ENCODE measurements at places on chromosomes 12 and 14.

- DNase-seq, result no peak
Measured at GRCh38 chr14:56237398-56237797, 119.2 kb downstream of the PELI2 start.

DNA sequence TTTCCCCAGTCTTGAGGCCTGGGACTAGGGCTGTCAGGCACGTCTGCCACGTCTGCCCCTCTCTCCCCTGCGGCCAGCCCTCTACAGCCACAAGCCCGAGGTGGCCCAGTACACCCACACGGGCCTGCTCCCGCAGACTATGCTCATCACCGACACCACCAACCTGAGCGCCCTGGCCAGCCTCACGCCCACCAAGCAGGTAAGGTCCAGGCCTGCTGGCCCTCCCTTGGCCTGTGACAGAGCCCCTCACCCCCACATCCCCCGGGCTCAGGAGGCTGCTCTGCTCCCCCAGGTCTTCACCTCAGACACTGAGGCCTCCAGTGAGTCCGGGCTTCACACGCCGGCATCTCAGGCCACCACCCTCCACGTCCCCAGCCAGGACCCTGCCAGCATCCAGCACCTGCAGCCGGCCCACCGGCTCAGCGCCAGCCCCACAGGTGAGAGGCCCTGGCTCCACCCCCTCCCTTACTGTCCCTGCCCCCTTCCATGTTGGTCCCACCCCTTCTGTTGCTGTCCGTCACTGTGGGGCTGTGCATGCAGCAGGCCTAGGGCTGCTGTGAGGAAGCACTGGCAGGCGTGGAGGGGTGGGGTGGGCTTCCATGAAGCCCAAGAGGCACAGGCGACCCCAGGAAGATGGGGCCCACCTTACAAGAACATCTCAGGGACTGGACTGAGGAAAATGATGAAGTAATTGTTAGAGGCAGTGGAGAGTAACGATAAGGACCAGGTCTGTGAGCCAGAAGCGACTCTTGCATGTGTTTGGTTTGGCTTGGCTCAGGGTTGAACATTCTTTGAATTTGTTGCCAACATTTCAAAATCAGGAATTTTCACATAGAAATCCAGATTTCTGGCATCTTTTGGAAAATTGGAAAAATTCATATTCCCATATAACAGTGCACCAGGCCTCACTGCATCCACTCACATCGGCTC, 16.8 kb downstream of the C12orf43 start:
- no peak for DNase-seq

- DNase-seq, result no peak
Measured at GRCh38 chr12:27502021-27502435, 22.0 kb upstream of the PPFIBP1 start.

DNA sequence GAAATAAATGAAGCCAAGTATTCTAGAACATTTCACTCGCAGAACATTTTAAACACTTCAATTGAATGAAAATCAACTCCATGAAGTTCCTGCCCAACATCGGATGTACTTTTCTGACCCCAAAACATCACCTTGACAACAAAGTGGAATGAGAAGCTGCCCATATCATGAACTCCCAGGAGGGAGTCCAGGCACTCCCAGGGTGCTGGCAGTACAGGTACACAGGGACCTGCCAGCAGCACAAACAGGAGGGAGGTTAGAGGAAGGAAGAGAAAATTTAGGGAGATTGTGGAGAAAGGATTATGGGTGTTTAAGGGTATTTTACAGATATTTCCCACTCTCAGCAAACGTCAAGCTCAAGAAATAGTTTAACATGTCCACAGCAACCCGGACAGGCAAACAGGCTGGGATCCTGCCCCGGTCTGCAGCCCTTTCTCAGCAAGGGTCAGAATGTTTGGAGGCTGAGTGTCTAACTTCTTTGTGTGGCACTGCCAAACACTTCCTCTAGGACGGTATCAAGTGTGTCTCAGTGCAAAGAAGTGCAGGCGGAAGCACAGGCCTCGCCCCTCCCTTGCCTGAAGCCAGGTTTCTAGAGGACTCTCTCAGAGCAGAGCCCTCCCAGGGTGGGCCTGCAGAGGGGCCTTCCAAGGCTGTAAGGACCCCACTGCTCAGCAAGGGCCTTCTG, 72.2 kb downstream of the SETD3 start:
- DNase-seq, result no peak

DNA sequence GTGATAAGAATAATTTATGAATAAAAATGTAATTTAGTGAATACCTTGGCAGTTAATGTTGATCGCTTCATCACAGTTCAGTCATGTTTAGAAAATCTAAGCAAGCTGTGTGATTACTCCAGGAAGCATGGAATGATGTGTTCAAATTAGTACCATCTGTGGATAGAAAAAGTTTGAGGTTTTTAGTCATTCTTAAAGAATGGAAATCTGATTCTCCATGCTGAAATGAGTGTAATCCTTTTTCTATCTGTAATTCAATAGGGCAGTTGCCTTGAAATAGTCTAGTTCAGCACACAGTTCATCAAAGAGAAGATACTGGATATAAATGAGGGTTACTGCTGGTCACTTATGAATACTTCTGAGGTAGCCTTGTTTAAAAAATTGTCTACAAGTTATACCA, 127.2 kb upstream of the MYF6 start:
- no peak for DNase-seq

DNA sequence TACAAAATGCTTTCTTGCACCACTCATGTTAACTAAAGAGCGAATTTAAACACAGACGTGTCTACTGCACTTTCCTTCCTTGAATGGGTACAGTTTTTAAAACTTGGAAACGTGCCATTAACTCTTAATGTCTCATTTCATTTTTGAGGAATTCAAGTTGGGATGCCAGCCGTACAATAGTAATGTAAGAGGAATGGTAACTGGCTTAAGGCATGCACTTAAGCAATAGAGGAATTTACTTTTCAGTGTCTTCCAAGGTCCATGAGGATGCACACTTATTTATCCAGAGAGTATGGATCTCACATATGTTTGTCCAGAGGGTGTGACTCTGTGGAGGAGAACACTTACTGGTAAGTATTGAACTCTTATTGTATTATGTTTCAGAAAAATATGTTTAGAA, 52.9 kb downstream of the PPP4R4 start:
- no peak for DNase-seq

GRCh38 chr12:124828264-124829007, 35.2 kb downstream of the SCARB1 start:
- DNase-seq, result no peak

GRCh38 chr12:105961821-105962671, 176.7 kb downstream of the NUAK1 start:
- no peak for DNase-seq

- DNase-seq, result no peak
Measured at GRCh38 chr12:89700191-89700810, 8.3 kb downstream of the ATP2B1 start.

DNA sequence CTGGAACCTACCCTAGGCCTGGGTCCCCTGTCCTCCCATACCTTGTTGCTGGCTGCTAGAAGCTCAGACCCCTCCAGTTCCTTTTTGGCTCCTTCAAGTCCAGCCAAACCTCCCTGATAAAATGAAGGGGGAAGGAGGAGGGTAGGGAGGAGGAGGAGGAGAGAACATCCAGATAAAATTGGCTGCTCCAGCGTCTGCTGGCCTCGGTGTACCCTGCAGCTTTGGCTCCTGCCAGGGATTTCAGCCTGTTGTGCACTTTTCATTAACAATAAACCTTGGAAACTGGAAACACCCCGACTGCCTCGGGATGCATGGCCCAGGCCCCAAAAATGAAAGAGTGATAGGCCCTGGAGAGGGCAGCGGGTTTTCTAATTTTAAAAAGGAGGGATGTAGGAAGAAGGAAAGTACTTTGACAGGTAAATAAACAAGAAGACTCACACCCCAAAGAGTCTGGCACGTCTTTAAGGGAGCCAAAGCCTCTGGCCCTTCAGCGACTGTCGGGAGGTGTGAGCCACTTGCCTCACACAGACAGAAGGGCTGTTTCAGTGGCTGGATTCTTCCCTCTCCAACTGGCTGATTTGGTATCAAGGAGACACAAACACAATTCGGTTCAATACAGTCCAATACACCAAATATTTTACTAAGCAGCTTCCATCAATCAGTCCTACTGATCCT, 49.8 kb downstream of the NUAK1 start:
- DNase-seq, result no peak

- no peak for DNase-seq
Measured at GRCh38 chr12:6768437-6768914, 2.3 kb downstream of the PTMS start.

DNA sequence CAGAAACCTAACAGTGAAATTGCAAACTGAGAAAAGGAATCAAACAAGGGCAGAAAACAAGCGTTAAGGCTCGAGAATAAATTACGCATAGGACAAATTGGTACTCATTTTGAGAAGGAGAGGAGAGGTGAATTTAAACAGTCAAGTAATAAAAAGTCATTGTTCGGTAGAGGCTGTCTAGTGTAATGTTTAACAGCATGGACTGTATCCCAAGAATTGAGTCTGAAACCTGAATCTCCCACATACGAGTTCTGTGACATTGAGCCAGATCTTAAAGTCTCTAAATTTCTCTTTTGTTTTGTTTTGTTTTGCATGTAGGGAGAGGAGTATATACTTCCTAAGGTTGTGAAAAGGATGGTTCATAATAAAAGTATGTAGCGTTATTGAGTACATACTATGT, 216.5 kb upstream of the BTG1 start:
- DNase-seq, result no peak

GRCh38 chr12:102426599-102427542, 53.5 kb downstream of the IGF1 start:
- no peak for DNase-seq

DNA sequence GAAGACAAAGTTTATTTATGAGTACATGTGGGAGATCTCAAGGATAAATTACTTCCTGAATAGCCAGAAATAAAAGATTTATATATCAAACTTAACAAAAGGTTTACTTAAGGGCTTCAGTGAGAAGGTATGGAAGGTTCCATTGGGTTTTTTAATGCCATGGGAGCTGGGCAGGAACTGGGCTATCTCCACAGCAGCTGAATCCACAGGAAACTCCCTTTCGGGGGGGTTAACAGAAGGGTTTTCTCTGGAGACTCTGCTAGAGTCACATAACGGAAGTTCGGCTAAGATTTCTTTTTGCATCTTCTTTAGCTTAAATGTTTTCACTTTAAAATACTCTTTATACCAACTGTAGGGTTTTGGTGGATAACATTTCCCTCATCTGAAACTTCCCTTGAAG, 113.5 kb downstream of the UNC79 start:
- DNase-seq, result no peak

- no peak for DNase-seq
Measured at GRCh38 chr12:117033382-117034221, 65.6 kb downstream of the TESC start.

DNA sequence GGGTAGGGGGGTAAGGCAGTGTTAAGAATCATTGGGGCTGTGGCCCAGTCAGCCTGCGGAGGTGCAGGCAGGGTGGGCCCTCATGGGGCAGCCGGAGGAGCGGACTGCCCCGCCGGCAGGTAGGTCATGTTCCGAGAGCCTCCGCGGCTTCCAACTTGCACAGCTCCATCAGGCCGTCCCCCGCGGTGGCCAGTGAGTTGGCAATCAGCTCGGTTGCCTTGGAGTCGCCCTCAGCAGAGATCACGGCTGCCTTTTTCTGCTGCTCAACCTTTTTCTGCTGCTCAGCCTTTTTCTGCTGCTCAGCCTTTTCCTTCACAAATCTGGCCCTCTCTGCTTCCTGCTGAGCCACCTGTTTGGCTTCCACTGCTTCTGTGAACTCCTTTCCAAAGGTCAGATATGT, 41.1 kb upstream of the CSRNP2 start:
- no peak for DNase-seq

DNA sequence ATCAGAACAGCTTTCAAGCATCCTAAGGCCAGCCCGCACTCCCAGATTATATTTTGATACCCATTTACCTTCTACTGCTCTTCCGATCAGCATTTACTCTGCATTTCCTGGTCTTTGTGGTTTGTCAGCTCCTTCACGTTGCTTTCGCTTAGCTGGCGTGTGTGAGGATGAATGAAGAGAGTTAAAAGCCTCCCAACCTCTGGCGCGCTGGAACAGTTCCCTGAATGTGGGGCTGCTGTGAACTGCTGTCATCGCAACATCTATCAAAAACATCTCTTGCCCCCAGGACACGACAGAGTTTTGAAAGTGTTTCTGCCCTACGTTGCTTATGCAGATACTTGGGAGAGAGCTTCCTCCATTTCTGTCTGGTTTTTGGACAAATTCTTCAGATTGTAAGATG, 129.2 kb downstream of the KCNA5 start:
- no peak for DNase-seq

GRCh38 chr14:76541594-76542219, 165.8 kb downstream of the ESRRB start:
- DNase-seq, result no peak

- no peak for DNase-seq
Measured at GRCh38 chr14:71267007-71267513, 359.8 kb downstream of the PCNX1 start.

GRCh38 chr14:62304257-62304656, 542.0 kb downstream of the SNAPC1 start:
- DNase-seq, result no peak

DNA sequence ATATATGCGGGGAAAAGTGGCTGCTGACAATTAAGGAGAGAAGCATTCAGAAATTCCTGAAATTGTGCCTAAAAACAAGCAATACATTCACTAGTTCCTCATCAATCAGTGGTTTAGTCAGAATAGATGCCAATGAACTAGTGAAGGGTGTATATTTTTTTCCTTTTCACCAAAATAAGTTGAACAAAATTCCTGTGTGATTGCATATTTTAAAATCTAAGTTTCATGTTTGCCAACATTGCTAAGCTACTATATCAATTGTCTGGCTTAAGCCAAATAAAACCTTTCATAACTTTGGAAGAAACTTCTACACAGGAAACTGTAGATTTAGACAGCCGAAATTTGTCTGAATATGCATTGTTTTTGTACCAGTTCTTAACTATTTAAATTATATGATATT, 8.7 kb downstream of the PRKD1 start:
- no peak for DNase-seq

DNA sequence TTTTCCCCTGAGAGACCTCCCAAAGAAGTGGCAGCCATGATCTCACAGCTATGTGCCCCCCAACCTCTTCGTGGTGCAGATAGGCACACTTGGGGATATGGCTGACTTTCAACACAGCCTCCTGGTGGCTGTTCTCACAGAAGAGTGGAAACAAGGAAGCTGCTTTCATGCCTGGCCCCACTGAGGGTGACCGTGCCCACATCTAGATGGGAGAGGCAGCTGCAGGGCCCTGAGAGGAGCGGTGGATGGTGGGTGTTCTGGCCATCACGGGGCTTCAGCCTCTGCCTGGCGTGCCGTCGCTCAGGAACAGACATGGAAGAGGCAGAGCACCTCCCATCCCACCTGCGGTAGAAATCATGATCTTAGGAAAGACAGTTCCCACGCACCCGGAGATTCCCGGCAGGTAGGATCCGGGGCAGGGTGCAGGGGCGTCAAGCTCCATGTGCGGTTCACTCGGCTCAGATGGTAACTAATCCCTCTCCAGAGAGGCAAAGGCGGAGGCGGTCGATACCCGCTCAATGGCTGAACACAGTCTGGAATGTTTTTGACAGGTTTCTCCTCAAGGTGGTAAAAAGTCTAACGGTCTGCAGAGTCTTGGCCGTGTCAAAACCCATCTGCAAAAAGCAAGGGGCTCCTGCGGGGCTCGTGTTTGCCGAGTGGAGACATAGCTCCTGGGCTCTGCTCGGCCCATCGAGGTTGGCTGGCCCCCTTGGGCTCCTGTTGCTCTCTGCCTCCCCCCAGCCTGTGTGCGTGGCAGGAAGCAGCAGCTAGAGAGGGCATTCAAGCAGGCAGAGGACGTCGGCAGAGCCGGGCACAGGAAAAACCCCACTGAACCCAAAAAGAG, 225.2 kb upstream of the RTL1 start:
- no peak for DNase-seq

GRCh38 chr14:54567639-54568561, 972 bp downstream of the SAMD4A start:
- peak; percentile 53 for DNase-seq

GRCh38 chr14:54712465-54713200, 145.7 kb downstream of the SAMD4A start:
- DNase-seq, result no peak
